ENCODE measurements at places on chromosomes 4 and X.

GRCh38 chr4:138030375-138030774, 211.8 kb downstream of the SLC7A11 start:
- no peak for DNase-seq

DNA sequence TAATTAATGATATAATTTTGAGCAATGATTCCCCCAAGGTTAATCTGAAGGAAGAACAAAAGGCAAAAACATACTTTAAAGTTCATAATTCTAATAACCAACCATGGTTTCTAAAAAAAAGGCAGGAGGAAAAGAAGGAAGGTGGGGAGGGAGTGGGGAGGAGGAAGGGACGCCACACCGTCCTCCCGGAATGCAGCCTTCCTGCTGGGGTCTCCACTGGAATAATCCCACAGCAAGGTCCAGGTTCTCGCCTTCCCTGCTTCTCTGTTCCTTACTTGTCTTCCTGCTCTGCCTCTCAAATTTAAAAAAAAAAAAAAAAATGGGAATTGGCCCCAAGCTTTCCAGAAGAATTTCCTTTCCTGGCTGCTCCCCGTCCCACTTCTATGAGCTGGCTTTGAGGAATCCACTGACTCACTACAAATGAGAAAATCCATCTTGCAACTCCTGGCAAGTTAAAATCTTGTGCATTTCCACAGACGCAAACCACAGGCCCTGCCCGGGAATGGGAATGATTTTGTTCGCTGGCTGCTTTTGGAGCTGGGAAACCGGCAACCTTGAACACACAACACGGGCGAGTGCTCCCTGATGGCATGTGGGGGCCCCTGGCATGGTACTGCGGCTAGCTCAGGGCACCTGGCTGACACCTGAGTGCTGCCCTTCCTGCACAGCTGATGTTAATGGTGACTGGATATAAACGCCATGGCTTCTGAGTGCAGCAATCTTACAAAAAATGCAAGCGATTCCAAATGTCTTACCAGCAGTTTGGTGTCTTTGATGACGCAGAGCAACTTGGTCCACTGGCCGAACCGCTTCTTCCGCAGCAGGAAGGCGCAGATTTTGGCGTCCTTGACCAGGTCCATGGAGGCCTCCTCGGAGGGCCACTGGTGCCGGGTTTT, 97.0 kb downstream of the AFAP1 start:
- no peak for DNase-seq

DNA sequence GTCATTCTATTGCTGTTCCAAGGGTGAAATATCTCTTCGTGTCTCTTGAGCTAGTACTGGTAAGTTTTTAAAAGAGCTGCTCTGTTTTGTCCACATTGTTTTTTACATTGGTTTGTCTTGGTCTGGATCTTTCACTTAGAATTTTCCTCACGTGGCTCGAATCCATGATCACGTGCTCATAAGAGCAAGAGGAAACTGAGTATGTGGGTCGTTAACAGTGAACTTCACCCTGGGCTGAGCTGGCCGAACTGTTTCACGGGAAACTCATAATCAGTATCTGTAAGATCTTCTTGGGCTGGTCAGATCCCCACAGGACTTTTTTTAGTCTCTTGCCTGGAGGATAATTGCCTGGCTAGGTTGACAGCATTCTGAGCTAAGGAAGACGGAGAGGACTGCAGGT, 77.8 kb upstream of the HELT start:
- DNase-seq, result no peak

GRCh38 chrX:153190381-153190780, 11.3 kb downstream of the MAGEA1 start:
- no peak for DNase-seq

- DNase-seq, result no peak
Measured at GRCh38 chr4:47187608-47188007, 156.2 kb downstream of the GABRB1 start.

DNA sequence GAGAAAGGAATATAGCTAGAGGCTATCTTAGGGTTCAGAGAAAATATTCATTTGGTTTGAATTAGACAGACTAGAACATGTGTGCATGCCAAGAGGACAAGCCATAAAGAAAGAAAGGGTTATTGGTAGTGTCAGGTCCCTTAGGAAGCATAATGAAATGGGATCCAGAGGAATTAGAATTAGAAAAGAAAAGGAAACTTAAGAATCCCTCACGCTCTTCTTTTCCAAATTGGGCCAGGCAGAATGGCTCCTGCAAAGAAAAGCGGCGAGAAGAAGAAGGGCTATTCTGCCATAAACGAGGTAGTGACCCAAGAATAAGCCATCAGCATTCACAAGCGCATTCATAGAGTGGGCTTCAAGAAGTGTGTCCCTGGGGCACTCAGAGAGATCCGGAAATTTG, 4.9 kb upstream of the ABCG2 start:
- no peak for DNase-seq

- no peak for DNase-seq
Measured at GRCh38 chr4:76430519-76431388, 4.3 kb upstream of the SHROOM3 start.

- no peak for DNase-seq
Measured at GRCh38 chr4:183935355-183936005, 30.4 kb downstream of the STOX2 start.

- DNase-seq, result no peak
Measured at GRCh38 chr4:150001815-150002214, 76.4 kb upstream of the DCLK2 start.

DNA sequence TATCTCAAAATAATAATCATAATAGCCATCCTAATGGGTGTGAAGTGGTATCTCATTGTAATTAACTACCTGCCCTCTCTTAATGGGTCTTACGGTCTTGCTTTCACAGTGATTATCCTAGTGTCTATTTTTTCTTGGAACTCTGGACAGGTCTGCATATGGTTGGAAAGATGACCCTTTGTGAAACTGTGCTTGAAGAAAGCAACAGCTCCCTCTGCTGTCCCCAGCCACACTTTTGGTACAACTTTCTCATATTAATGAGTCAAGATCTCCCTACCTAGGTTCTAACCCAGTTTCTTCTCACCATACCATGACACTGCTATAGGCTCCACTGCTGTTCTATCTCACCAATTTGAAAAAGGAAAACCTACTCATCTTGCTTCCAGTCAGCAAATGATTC, 2.4 kb downstream of the TFDP3 start:
- DNase-seq, result no peak

GRCh38 chrX:5829060-5829459, 399.6 kb downstream of the NLGN4X start:
- DNase-seq, result no peak

GRCh38 chrX:146396409-146396808, 413.2 kb upstream of the CXorf51B start:
- DNase-seq, result no peak

GRCh38 chr4:153543351-153543750, 77.2 kb downstream of the TMEM131L start:
- no peak for DNase-seq

DNA sequence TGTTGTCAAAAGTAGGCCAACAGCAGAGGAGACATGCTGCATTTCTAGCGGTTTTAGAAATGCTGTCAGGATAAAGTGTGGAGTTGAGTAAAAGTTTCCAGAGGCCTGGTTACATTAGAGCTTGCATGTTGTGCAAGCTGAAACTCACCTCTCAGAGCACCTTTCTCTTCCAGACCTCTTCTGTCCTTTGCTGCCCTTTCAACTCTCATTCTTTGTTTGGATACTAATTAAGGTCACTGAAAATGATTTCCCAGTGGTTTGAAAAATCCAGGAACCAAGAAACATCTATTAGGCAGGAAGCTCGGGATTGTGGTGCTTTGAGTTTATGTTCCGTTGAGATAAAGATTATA, 426.6 kb downstream of the MAPK10 start:
- DNase-seq, result no peak

GRCh38 chrX:14235004-14235403, 205.3 kb upstream of the GEMIN8 start:
- no peak for DNase-seq

DNA sequence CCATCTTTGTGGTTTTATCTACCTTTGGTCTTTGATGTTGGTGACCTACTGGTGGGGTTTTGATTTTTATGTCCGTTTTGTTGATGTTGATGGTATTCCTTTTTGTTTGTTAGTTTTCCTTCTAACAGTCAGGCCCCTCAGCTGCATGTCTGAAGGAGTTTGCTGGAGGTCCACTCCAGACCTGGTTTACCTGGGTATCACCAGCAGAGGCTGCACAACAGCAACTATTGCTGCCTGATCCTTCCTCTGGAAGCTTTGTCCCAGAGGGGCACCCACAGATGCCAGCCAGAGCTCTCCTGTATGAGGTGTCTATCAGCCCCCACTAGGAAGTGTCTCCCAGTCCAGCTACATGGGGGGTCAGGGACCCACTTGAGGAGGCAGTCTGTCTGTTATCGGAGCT, 199.3 kb upstream of the WDFY3 start:
- DNase-seq, result no peak

- DNase-seq, result no peak
Measured at GRCh38 chr4:158681629-158682028, 9.5 kb downstream of the ETFDH start.

- DNase-seq, result no peak
Measured at GRCh38 chr4:68324519-68325262, 25.2 kb downstream of the YTHDC1 start.

- no peak for DNase-seq
Measured at GRCh38 chrX:71466979-71467523, 65.9 kb upstream of the OGT start.

DNA sequence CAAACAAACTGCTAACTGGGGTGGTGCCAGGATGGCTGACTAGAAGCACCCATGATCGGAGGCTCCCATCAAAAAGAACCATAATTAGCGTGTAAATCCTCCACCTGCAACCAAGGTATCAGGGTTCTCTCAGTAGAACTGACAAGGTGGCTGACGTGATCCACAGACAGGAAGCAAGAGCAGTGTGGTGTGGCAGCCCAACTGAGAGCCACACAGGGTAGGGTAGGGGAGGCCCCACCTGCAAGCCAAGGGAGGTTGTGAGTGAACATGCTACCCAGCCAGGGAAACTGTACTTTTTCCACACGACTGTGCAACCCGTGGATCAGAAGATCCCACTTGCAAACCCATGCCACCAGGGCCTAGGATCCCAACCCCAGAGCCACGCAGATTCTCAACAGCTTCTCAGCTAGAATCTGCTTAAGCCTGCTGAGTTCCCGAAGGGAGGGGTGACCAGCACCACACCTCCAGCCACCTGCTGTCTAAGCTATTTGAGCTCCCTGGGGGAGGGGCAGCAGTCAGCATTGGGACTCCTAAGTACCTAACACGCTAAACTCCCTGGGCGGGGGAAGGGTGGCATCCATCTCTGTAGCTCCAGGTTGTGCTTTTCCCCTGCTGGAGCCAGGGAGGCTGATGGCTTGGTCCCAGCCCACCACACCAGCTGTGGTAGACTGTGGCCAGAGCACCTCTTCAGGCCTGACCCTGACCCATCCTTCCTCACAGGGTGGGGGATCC, 425.1 kb downstream of the GPM6A start:
- no peak for DNase-seq

DNA sequence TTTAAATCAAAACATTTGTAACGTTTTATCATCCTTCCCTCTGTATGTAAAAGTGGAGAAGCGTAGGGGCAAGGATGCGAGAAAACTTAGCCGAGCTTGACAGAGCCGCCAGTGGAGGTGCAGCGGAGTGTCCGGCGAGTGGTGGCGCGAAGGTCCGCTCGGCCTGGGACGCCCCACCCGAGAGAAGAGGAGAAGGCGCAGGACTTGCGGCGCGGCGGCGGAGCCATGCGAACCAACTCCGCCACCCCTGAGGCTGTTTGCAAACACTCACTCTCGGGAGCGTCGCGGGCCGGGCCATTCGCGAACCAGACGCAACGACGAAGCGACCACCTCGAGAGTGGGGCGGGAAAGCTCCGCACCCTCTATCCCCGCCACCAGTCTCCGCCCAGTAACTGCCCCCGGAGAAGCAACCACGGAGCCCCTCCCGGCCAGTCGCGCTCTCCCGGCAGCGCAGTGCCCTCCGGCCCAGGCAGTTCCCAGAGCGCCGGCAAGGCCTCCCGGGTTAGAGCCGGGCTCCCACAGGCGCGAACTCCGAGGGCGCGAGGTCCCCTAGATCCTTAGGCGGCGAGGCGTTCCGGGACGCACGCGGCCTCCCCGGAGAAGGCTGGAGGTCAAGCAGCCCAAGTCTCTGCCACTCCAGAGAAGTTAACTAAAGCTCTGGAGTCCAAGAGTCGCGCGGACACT, 2.3 kb upstream of the MAB21L2 start:
- no peak for DNase-seq

DNA sequence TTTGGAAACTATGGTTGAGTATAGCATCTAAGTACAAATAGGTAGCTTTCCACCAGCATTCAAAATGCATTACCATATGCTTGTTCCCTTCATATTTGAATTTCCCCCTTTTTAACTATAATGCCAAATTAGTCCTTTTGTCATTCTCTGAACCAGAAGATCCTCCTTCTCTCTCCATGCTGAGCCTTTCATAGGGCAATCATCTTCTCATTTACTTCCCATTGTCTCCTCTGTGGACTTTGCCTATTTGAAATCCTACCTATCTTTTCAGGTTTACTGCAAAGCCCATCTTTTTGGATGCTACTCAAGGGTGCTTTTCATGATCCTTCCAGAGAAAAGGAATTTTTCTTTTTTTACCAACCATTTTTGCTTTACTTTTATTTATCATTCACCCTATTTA, 54.7 kb downstream of the DKK2 start:
- DNase-seq, result no peak

GRCh38 chrX:149363965-149364364, 141.1 kb downstream of the IDS start:
- no peak for DNase-seq

DNA sequence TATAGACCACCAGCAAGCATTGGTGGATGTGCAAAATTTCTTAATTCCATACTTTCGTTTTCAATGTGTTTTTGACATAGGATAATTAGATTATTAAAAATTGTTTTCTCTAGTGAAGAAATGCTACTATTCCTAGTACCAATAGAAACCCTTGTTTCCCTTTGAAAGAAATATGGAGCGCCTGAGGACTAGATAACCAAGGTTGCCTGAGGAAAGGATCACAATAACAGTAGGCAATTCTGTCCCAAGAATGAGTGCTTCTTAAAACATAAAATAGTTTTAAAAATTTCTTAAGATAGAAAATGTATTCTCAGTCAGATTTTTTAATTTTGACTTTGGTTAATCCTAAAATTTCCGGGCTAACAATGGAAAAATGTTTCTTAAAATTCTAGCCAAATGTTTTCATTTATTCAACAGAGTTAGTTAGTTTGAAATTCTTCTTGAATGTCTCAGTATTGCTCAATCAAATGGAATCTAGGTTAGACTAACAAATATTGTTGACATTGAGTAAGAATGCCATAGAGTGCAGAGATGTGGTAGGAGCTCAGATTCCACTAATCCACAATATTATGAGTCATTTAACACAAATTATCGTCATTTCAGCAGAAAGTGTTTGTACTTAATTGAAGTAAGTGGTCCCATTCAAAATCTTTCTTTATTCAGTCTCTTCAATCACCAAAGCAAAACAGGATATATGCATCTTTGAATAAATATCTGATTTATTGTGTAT, 666.0 kb downstream of the GRID2 start:
- DNase-seq, result no peak

DNA sequence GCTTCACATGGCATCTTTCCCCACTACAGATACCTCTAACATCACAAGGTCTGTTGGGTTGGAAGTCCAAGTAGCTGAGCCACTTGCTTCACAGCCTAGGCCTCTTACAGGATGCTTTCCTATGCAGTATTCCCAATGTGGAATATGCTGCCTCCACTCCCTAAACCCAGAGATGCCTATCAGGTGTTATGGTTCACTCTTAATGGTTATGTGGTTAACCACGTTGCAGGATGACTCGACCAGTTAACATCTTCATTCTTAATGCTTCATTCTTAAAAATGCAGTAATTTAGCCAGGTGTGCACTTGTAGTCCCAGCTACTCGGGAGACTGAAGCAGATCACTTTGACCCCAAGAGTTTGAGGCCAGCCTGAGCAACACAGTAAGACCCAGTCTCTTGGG, 24.2 kb downstream of the HAUS3 start:
- no peak for DNase-seq
